ENCODE measurements at places on chromosomes 1 and 21.
A peak's percentile ranks its signal among the peaks of the same experiment; 100 is the strongest.

GRCh38 chr21:15207635-15208370, 143.0 kb upstream of the NRIP1 start:
- no peak for DNase-seq

- DNase-seq = no peak
Observed at GRCh38 chr1:42167611-42168390, 3.3 kb upstream of the GUCA2A start.

GRCh38 chr1:8702850-8703810, 114.3 kb downstream of the RERE start:
- peak; percentile 19 for DNase-seq

DNA sequence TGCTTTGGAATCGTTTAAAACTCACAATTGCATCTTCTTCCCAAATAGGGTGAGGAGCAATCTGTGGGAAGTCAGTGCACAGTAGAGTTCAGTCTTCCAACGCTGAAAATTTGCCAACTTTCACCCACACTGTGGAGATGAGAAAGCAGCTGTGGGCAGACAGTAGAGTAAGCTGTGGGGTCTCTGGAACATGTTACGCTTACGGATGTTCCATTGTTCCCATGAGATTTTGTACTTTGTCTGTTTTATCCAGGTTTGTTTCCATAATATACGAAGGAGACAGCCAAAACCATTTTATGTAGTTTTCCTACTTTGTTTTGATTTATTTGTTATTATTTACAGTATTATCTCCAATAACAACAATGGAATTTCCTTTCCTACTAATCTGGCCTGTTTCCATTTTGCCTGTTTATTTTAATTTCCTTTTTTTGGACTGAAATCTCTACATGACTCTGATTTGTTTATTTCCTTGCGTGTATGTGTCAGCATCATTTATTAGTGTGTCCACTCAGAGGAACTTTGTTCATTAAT, 65.1 kb upstream of the RGL1 start:
- DNase-seq = no peak

GRCh38 chr1:97610748-97611147, 310.1 kb downstream of the DPYD start:
- DNase-seq = no peak

- no peak for DNase-seq
Observed at GRCh38 chr1:64948905-64949833, 17.2 kb downstream of the JAK1 start.

- no peak for DNase-seq
Observed at GRCh38 chr1:95558791-95559190, 324.8 kb downstream of the RWDD3 start.
